A172 (cell line): ENCODE measurements at places on chromosomes 7 and 10. TPM values are rescaled to one million over a fixed set of nuclear protein-coding genes. Genes with fewer than 3 reads are reported as not detected.
A peak's percentile ranks its signal among the peaks of the same experiment; 100 is the strongest.

ACHE gene
- total RNA-seq: 1.5 and 2.8 TPM in 2 replicates

GRCh38 chr7:110281362-110281761, 809.6 kb upstream of the LRRN3 start:
- DNase-seq: no peak

ZNF853 gene
- 4.3 and 5.4 TPM in 2 replicates for total RNA-seq

- no peak for DNase-seq
Observed at GRCh38 chr7:158706710-158707590, 2.3 kb upstream of the NCAPG2 start.

- no peak for DNase-seq
Observed at GRCh38 chr7:991729-992656, 9.0 kb downstream of the CYP2W1 start.

DNA sequence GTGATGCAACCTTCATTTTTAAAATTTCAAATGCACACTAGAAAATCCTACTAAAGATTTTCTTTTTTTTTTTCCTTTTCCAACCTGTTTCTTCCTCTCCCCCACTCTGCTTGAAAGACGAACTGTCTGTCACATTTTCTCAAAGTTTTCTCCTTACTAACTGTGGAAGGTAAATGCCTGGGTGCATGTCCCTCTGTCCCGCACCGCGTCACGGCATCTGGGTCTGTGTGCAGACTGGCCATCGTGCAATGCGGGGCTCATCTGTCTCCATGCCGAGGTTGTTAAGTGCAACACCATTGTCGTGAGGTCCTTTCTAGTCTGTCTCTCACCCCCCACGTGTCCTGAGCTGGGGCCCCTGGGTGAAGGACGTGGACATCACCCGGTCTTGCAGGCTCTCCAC, 28.4 kb downstream of the PFKFB3 start:
- DNase-seq: no peak

PNLIPRP3 gene
- total RNA-seq: 0.22 TPM in 1 of 2 replicates, not detected in the other

- peak; percentile 73 for DNase-seq
Observed at GRCh38 chr7:11786186-11786585, 45.8 kb downstream of the THSD7A start.

TNKS2 gene
- 31.3 and 32.1 TPM in 2 replicates for total RNA-seq

DNA sequence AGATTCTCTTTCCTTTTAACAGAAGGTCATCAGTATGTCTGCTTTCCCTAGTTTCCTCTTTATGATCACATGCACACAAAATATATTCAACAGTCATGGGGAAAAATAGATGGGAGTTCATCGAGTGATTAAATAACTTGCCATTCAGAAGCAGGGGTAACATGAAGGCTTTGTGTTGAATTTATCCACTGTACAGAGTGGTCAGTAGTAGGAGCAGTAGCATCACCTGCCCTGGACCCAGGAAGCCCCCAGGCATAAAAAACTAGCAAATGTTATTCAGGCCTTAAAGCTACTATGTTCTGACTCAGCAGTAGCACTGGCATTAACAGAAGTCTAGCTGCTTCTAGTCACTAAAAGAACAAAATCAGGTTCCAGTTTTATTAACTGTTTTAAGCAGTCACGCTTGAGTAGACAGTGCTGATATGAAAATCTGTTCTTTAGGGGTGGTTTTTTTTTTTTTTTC, 31.4 kb upstream of the FAM133B start:
- DNase-seq: peak; percentile 27

CARD11 gene
- 16.9 and 23.0 TPM in 2 replicates for total RNA-seq

EZH2 gene
- total RNA-seq: 35.4 and 39.5 TPM in 2 replicates

DNA sequence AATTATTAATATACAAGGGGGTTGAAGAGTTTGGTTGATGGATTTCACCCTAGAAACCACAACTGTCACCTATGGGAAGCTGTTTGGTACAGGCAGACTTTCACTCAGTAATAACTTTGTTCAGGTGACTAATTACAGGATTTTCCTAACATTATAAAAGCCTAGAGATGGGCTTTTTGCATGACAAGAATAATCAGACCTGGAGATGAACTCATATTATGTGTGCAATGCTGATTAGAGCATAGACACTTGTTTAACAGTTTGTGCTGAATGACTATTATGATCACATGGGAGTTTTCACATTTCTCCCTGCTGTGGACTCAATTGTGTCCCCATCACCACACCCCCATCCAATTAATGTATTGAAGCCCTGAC, 90.2 kb upstream of the STEAP4 start:
- DNase-seq: no peak

FEZF1 gene
- not detected in 2 replicates for total RNA-seq

DNA sequence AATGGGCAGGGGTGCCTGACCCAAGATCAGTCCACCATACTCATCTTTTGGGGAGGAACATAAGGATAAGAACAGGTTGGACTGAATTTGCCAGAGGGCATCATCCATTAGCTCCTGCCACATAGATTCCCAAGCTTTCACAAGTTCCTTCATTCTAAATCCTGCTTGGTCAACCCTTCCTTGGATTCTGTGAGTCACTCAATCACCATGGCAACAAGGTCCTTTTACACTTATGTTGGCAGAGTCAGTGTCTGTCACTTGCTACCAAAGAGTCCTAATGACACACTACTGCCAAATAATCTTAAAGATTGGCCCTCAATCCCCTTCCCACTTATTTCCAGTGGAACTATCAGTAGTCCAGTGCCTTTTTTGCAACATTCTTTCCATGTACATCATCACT, 5.0 kb upstream of the LGI1 start:
- peak; percentile 79 for DNase-seq

GRCh38 chr10:97713826-97714400, 383 bp downstream of the MARVELD1 start:
- peak; percentile 49 for DNase-seq

FAM20C gene
- total RNA-seq: 27.1 and 30.2 TPM in 2 replicates

LEP gene
- not detected in 2 replicates for total RNA-seq

NHLRC2 gene
- total RNA-seq: 23.7 and 29.1 TPM in 2 replicates

DNA sequence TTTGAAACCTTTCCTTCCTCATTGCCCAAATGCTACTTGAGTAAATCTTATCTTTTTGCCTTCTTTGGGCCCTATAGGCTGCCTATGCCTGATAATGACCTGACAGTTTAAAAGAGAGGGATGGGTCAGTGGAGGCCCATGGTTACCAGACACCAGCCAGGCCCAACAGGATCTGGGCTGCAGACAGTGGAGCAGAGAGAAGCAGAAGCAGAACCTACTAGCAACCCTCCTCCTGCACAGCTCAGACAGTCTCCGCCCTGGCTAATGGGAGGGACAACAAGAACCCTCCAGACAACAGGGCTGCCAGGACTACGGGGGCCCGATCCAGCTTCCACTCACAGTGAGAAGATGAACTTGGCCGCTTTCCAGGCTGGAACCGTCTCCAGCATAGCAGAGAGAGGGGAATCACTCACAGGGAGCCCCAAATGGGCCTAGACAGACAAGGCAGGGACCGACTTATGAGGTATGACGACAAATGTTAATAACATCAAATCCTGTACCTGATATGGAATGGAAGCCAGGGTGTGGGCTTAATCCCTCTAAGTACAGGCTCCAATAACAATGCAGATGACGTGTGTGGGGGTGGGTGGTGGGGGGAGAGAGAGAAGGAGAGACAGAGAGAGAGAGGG, 31.7 kb upstream of the DGKI start:
- DNase-seq: no peak

DNA sequence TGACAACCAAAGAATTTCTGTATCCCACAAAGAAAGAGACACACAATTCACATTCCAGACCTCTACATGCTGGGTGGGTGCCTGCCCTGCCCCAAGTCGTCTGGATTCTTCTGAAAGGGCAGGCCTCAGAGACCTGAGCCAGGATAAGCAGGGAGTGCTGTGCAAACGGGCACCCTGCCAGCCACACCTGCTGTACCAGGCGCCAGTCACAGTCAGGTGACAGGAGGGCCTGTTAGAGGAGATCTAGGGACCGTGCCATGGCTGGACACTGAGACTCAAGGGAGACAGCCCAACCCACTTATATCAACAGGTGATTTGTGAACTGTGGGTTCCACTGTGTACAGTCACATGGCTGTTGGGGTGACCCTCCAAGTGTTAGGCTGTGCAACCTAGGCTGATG, 103.1 kb upstream of the AFAP1L2 start:
- no peak for DNase-seq

- DNase-seq: no peak
Observed at GRCh38 chr10:806451-807162, 117.1 kb upstream of the DIP2C start.

GRCh38 chr10:93063977-93064660, 3.5 kb downstream of the CYP26C1 start:
- DNase-seq: no peak

GRCh38 chr10:112932658-112933057, 17.4 kb upstream of the TCF7L2 start:
- no peak for DNase-seq

GRCh38 chr7:105874055-105874454, 2.3 kb downstream of the ATXN7L1 start:
- no peak for DNase-seq

GRCh38 chr7:15839416-15840100, 153.1 kb upstream of the MEOX2 start:
- DNase-seq: peak; percentile 19

EPHA1 gene
- 0.03 TPM in 1 of 2 replicates, not detected in the other for total RNA-seq

DNA sequence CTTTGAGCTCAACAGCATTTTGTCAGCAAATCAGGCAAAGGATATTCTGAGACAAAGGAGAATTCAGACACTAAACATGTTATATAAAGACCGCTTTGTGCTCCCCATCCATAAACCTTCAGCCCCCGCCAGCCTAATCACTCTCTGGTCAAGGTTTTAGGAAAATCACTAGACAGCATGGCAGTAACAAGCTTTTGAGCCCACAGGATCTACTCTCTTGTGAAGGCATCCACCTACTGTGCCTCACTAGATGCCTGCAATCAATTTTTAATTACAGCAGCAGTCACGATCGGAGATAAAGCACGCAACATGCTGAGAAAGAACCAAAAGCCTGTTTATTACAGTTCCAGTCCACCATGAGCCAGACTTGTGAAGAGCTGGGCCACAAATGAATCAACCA, 19.1 kb downstream of the PDE1C start:
- DNase-seq: no peak

JAZF1 gene
- total RNA-seq: 18.8 and 28.3 TPM in 2 replicates

ELN gene
- total RNA-seq: 0.41 and 0.50 TPM in 2 replicates

DNAJC2 gene
- 50.2 and 56.2 TPM in 2 replicates for total RNA-seq

GRCh38 chr7:106621393-106622132, 39.4 kb downstream of the CCDC71L start:
- DNase-seq: no peak

RAB19 gene
- not detected in 2 replicates for total RNA-seq

HABP2 gene
- not detected in 2 replicates for total RNA-seq

DNA sequence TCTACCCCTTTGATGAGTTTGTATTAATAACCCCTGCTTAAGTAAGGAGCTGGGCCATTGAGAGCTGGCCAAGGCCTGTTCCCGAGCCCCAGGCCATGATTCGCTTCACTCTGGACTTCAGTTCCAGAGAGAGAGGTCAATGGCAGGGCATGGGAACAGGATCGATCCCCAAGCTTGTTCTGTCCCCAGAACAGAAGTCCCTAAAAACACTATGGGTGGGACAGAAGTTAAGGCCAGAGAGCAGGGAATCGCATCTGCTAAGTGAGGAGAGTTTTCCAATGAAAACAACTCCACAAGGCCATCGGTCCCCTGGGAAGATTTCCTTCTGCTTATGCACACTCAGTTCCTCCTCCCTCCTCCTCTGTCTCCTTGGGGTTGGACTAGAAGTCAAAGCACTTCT, 159.6 kb downstream of the LSM5 start:
- no peak for DNase-seq

PLPP4 gene
- 10.5 and 11.7 TPM in 2 replicates for total RNA-seq

GRCh38 chr10:80471715-80472233, 17.7 kb downstream of the TSPAN14 start:
- peak; percentile 64 for DNase-seq

OR2A12 gene
- total RNA-seq: not detected in 2 replicates

DNA sequence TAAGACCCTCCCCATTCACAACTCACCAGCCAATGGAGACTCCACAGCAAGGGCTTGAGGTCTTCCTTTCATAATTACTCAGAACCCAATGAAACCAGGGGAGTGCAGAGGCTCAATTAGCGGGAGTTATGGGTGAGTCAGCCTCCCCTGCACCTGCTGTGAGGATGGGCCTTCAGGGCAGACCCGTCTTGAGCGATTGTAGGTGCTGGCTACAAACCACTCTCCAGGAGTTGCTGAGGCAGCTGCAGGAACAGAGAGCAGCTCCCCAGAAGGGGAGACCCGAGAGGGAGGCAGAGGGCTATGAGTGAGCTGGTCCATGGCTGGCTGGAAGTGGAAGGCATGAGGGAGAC, 58.5 kb upstream of the SORCS3 start:
- DNase-seq: peak; percentile 74

DNA sequence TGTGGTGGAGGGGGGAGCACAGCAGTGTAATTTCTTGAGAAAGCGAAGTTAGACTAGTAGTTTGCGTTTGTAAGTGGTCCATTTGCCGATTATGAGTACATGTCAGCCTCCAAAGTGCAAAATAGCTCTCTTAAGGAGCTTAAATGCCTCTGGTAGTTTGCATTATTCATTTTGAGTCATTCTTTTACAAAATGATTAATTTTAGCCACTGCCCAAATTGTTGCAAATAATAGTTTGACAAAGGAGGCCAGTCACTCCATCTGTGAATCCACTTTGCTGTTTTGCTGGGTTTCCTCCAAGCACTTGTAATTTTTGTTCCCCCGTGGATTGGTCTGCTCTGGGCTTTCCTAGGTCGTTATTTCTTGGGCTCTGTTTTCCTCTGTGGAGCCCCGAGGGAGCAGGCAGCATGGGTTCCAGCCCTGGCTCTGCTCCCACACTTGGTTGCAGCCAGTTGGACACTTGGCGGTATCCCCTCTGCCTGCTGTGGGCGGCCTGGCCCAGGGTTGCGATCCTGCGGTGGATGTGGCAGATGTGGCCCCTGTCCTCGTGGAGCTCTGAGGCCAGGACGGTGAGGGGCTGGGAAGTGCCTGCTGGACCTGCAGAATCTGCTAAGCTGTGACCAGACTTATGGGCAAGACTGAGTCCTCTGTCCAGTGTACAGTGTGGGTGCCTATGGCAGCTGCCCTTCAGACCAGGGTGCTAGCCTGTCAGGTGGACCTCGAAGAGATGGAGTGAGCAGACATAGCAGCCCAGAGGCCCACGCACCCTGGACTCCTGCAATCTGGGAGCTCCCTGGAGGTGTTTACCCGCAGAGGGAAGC, 129.1 kb upstream of the BTBD16 start:
- DNase-seq: peak; percentile 35

MOGAT3 gene
- not detected in 2 replicates for total RNA-seq
